ENCODE measurements at places on chromosomes 3 and 15. TPM values are rescaled to one million over a fixed set of nuclear protein-coding genes. Genes with fewer than 3 reads are reported as not detected.

The CLDN18 gene
- total RNA-seq = not detected

The ZNF502 gene
- total RNA-seq = 1.7 TPM

The SERINC4 gene
- 0.19 TPM for total RNA-seq

The RHOV gene
- 52.2 TPM for total RNA-seq

The ALDH1A3 gene
- 494 TPM for total RNA-seq

The C3orf18 gene
- 1.9 TPM for total RNA-seq

The CCR2 gene
- total RNA-seq = not detected

The CHST2 gene
- 3.9 TPM for total RNA-seq

The STXBP5L gene
- not detected for total RNA-seq

The COL6A5 gene
- total RNA-seq = not detected

The SCG3 gene
- total RNA-seq = not detected

The NFKBIZ gene
- total RNA-seq = 47.5 TPM

The IQCF5 gene
- total RNA-seq = not detected

The GOLGA6L10 gene
- not detected for total RNA-seq

The RETNLB gene
- total RNA-seq = not detected

The AMIGO3 gene
- total RNA-seq = 0.19 TPM

Data from airway epithelial cell (primary cell).